ENCODE measurements at places on chromosomes 4 and X. TPM values are rescaled to one million over a fixed set of nuclear protein-coding genes. Genes with fewer than 3 reads are reported as not detected.

RNF175 gene
- not detected for total RNA-seq

NXF2B gene
- not detected for total RNA-seq

TMEM154 gene
- total RNA-seq, result 23.2 TPM

LGI2 gene
- total RNA-seq, result not detected

FGF13 gene
- not detected for total RNA-seq

LIN54 gene
- total RNA-seq, result 25.2 TPM

KLF8 gene
- total RNA-seq, result 3.0 TPM

GAB3 gene
- 28.3 TPM for total RNA-seq

DNA sequence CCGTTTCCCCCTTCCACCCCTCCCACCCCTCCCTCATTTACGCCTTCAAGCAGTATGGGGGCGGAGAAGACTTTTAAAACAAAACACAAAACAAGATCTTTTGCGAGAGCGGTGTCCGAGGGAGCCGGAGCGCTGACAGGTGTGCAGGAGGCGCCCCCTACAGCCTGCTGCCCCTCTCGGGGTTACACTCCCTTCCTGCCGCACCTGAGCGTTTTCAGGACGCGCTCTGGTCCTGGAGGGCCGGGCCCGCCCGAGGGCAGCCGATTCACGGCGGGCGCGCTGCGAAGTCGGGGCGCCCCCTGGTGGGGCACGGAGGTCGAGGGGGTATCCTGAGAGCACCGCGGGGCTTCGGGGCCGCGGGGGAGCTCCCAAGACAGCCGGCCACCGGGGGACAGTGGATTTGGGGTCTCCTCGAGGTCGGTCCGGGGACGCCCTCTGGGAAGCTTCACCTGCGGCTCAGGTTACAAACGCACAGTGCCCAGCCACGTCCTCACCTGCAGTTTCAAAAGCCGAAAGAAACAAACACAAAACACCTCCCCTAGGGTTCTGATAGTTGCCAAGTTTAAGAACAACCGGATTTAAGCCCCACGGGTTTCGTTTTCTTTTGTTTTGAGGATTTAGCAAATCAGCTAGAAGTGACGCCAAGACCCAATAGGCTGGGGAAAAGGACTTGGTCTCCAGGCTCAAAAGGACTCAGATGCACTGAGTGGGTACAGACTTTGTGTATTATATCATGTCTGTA lies 8.0 kb upstream of the NEUROG2 start:
- H3K4me1 ChIP-seq, result peaks cover 15% of the 10 kb centered on the region
- peaks cover 9% of the 10 kb centered on the region for H3K36me3 ChIP-seq
- peak overlapping the region; percentile 97 for H3K4me3 ChIP-seq
- H3K27ac ChIP-seq, result no peak overlapping the region
- peak; percentile 77 for DNase-seq

- H3K27ac ChIP-seq, result no peak overlapping the region
- peaks cover under 1% of the 10 kb centered on the region for H3K36me3 ChIP-seq
- H3K4me1 ChIP-seq, result no peaks in the 10 kb centered on the region
- no peak for DNase-seq
- H3K4me3 ChIP-seq, result no peak overlapping the region
- no peaks in the 10 kb centered on the region for H3K27me3 ChIP-seq
Measured at GRCh38 chrX:1609762-1610161, 5.1 kb upstream of the ASMT start.

GRCh38 chr4:147560625-147561024 lies 56.6 kb upstream of the TMEM184C start:
- no peaks in the 10 kb centered on the region for H3K36me3 ChIP-seq
- H3K27ac ChIP-seq, result no peak overlapping the region
- H3K4me3 ChIP-seq, result no peak overlapping the region
- peaks cover 3% of the 10 kb centered on the region for H3K27me3 ChIP-seq
- no peaks in the 10 kb centered on the region for H3K4me1 ChIP-seq

DNA sequence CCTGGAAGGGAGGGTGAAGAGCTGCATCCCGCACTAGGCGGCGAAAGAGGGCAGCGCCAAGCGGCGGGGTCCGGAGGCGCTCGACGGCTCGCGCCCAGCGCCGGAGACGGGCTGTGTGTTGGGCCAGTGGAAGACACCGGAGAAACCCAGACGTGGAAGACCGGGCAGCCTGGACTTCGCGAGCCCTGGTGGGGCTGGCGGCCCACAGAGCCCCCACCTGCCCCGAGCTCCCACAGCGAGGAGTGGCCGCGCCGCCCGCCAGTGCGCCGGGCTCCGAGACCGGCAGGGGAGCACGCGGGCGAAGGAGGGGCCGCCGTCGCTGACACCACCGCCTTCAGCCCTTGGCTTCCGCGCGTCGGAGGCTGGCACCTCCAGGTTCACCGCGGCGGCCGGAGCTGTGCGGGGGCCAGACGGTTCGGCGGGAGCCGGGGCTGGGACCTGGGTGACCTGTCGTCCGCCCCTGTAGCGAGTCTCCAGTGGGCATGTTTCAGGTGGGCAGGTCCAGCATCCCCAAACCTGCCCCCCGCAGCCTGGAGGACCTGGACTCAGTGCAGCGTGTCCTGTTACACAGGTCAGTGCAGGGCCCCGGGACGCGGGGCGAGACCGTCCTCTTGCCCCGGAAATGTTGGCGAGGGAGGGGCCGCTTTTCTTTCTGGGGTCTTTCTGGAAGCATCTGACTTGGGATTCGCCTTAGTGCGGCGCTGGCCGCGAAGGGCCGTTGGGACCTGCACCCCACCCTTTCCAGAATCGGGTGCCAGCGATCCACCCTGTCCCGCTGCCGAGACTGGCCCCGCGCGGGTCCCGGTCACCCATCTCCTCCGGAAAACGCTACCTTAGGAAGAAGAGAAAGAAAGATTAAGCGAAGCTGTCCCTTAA lies 9.6 kb upstream of the INTU start:
- H3K4me3 ChIP-seq, result no peak overlapping the region
- no peak overlapping the region for H3K27ac ChIP-seq
- no peak for DNase-seq

- H3K4me3 ChIP-seq, result no peak overlapping the region
- no peaks in the 10 kb centered on the region for H3K27me3 ChIP-seq
- no peak overlapping the region for H3K27ac ChIP-seq
- no peak for DNase-seq
- peaks cover 7% of the 10 kb centered on the region for H3K36me3 ChIP-seq
Measured at GRCh38 chr4:160213366-160213765, 1110.5 kb downstream of the RAPGEF2 start.

GRCh38 chr4:176755001-176755400 lies 37.7 kb downstream of the VEGFC start:
- no peaks in the 10 kb centered on the region for H3K27me3 ChIP-seq
- no peak overlapping the region for H3K27ac ChIP-seq
- DNase-seq, result no peak
- no peaks in the 10 kb centered on the region for H3K36me3 ChIP-seq
- no peak overlapping the region for H3K4me3 ChIP-seq
- no peaks in the 10 kb centered on the region for H3K4me1 ChIP-seq

- no peaks in the 10 kb centered on the region for H3K27me3 ChIP-seq
- H3K36me3 ChIP-seq, result no peaks in the 10 kb centered on the region
- H3K4me1 ChIP-seq, result no peaks in the 10 kb centered on the region
- DNase-seq, result no peak
Measured at GRCh38 chr4:84632092-84632491, 49.2 kb downstream of the CDS1 start.

- H3K27me3 ChIP-seq, result peaks cover 8% of the 10 kb centered on the region
- no peak for DNase-seq
Measured at GRCh38 chrX:136417806-136418205, 69.9 kb upstream of the BRS3 start.

DNA sequence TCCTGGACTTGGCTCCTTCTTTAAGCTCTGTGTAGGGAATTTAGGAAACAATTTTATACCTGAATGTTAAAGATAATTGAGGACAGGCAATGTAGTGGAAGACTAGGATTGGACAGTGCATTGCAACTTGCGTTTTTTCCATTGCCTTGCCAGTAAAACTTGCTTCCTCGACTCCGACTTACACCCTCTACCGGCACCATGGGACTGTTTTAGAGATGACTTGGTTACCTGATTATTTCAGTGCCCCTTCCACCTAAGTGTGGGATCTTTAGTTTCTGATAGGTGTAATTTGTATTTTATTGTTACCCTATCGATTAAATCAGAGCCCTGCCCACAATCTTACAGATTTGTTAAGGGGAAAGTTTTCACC lies 1.2 kb downstream of the PRPS1 start:
- peaks cover 23% of the 10 kb centered on the region for H3K4me1 ChIP-seq
- peak overlapping the region; percentile 73 for H3K27ac ChIP-seq
- no peaks in the 10 kb centered on the region for H3K36me3 ChIP-seq
- DNase-seq, result no peak

DNA sequence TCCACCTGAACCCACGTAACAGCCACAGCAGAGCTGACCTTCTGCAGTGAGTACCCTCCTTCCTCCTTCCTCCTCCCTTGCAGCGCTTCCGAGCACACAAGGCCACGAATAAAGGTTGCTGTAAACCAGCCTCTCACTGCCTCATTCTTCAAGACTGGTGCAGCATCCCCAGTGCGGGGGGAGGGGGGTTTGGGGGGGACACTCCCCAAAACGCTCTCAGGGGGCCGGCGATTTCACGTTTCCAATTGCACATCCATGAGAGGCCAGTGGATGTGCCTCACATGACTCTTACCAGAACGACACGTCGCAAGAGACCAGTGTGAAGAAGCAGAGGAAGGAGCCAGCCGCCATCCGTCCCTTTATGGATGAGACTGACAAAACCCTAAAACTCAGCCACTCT lies 5.2 kb downstream of the DHRSX start:
- H3K4me3 ChIP-seq, result no peak overlapping the region
- H3K27me3 ChIP-seq, result no peaks in the 10 kb centered on the region
- H3K36me3 ChIP-seq, result no peaks in the 10 kb centered on the region
- DNase-seq, result no peak
- peaks cover 14% of the 10 kb centered on the region for H3K4me1 ChIP-seq

DNA sequence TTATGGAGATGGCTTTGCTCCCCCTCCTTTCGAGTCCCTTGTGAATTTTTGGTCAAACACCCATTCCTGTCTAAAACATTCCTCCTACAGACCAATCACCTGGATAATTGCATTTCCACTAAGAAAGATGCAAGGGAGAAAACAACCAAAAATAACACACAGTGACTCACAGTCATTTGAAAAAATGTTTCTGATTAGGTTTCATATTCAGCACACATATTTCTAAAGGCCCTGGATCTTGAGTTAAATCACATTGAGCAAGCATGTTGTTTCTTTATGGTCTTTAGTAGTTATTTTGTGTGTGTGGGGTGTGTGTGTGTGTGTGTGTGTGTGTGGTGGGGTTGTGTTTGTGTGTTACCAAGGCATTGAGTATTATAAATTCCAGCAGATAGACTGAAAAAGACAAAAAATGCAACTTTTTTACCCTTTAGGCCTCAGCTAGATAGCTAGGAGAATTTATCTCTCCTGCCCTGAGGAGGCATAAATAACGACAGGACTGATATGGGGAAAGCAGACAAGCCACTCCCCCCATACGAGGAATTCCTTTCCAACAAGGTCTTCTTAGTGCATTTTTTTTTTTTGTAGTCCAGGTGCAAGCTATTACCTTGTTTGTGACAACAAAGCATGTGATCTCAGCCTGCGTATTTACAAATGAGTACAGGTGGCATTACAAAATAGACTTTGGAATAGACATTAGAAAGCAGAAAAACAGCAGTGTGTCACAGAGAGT lies 265.4 kb upstream of the ADGRL3 start:
- no peak overlapping the region for H3K4me3 ChIP-seq
- no peaks in the 10 kb centered on the region for H3K36me3 ChIP-seq
- no peak overlapping the region for H3K27ac ChIP-seq
- H3K27me3 ChIP-seq, result no peaks in the 10 kb centered on the region
- H3K4me1 ChIP-seq, result no peaks in the 10 kb centered on the region

GRCh38 chr4:168028970-168029597 lies 63.3 kb upstream of the ANXA10 start:
- H3K4me1 ChIP-seq, result no peaks in the 10 kb centered on the region
- H3K36me3 ChIP-seq, result no peaks in the 10 kb centered on the region
- no peak for DNase-seq
- H3K4me3 ChIP-seq, result no peak overlapping the region

DNA sequence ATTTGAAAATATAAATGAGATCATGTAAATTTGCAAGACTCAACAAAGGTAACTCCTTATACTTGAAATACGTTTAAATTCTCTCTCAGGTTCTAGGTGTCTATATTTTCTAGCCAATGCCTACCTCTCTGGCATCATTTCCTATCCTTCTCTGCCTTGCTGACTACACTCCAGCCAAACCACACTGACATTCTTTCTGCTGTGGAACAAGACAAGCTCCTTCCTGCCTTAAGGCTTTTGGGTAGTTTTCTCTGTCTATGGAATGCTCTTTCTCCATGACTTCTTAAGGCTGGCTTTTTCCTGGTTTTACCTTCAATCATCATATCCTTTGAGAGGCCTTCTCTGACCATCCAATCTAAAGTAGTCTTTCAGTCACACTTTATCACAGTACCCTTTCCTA lies 201.0 kb downstream of the SPRY1 start:
- peaks cover 49% of the 10 kb centered on the region for H3K4me1 ChIP-seq
- H3K27me3 ChIP-seq, result no peaks in the 10 kb centered on the region
- H3K36me3 ChIP-seq, result peaks cover 13% of the 10 kb centered on the region

GRCh38 chr4:109182696-109183095 lies 119.8 kb downstream of the COL25A1 start:
- no peaks in the 10 kb centered on the region for H3K36me3 ChIP-seq
- no peaks in the 10 kb centered on the region for H3K4me1 ChIP-seq
- H3K27me3 ChIP-seq, result peaks cover 16% of the 10 kb centered on the region
- H3K4me3 ChIP-seq, result no peak overlapping the region
- no peak for DNase-seq

DNA sequence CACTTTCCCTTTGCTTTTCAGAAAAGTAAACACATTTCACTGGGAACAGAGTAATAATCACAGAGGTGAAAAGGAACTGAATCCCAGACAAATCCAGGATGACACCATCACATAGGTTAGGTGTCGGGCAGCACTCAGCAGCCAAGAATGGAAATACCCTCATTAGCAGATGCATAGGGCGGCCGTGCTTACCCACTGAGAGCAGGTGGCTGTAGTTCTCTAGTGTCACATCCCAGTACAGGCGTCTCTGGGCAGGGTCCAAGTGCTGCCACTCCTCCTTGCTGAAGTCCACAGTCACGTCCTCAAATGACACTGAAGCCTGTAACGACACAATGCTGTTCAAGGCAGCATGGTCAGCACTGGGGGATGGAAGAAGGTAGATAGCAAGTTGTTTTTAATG lies 26.9 kb downstream of the ZNF41 start:
- H3K4me1 ChIP-seq, result no peaks in the 10 kb centered on the region
- no peak overlapping the region for H3K27ac ChIP-seq
- H3K4me3 ChIP-seq, result no peak overlapping the region
- H3K36me3 ChIP-seq, result peaks cover 25% of the 10 kb centered on the region
- peaks cover 2% of the 10 kb centered on the region for H3K27me3 ChIP-seq

DNA sequence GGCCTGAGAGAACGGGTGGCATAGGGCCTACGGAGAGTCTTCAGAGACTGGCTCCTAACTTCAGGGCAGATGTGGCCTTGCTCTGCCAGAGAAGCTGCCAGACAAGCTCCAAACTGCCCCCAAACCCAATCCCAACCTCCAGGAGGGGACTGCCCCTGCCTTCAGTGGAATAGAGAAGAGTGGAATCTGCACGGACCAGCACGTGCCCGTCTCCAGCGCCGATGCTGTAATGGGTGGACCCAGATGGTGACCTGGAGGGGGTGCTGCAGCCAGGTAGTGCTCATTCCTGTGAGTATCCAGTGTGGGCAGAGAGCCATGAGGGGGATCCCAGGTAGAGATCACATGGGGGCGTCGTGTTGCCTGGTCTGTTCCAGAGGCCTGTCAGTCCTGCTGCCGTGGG lies 73.2 kb upstream of the NKX1-1 start:
- H3K4me1 ChIP-seq, result no peaks in the 10 kb centered on the region
- DNase-seq, result peak; percentile 29
- no peak overlapping the region for H3K4me3 ChIP-seq
- no peak overlapping the region for H3K27ac ChIP-seq

GRCh38 chrX:1751781-1752180 lies 136.9 kb downstream of the ASMT start:
- H3K27ac ChIP-seq, result no peak overlapping the region
- no peak for DNase-seq
- H3K4me3 ChIP-seq, result no peak overlapping the region
- H3K36me3 ChIP-seq, result peaks cover 15% of the 10 kb centered on the region
- H3K27me3 ChIP-seq, result no peaks in the 10 kb centered on the region

Measured in natural killer cell treated with Interleukin-12 subunit alpha and Interleukin-12 subunit beta and Interleukin-15 and Interleukin-18, amount 100 ng/mL, for 72 hours (primary cell).